Activated CD8-positive, alpha-beta memory T cell treated with anti-CD3 and anti-CD28 coated beads, Interleukin-2, amount 10 ng/mL, durations not matched to agents 7 days and 5 days (primary cell): ENCODE measurements at places on chromosomes 6 and 20.

DNA sequence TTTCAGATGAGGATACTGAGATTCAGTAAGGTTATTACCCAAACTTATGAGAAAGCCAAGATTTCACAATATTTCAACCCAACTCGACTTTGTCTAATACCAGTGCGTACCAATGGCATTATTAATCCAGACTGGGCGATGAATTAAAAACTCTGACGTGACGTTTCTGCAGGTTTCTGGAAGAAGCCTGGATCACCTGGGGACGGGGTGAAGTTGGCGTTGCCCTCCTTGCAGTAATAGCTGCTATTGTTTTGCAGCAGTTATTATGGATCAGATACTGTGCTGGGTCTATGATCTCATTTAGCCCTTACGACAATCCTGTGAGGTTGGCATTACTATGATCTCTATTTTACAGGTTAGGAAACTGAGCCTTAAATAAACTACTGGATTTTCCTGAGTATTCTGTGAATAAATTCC is 569 bp upstream of the CDC5L start:
- DNase-seq = no peak

GRCh38 chr6:165545806-165546205 is 117.2 kb downstream of the PDE10A start:
- DNase-seq = no peak

GRCh38 chr20:58028123-58028522 is 200.3 kb downstream of the ANKRD60 start:
- DNase-seq = peak; percentile 38

- DNase-seq = no peak
Observed at GRCh38 chr6:75484535-75484934, 9.1 kb downstream of the FILIP1 start.
